ENCODE measurements at places on chromosomes 16 and 17.
A peak's percentile ranks its signal among the peaks of the same experiment; 100 is the strongest.

GRCh38 chr16:85250609-85251223, 138.4 kb upstream of the CIBAR2 start:
- no peak for DNase-seq

DNA sequence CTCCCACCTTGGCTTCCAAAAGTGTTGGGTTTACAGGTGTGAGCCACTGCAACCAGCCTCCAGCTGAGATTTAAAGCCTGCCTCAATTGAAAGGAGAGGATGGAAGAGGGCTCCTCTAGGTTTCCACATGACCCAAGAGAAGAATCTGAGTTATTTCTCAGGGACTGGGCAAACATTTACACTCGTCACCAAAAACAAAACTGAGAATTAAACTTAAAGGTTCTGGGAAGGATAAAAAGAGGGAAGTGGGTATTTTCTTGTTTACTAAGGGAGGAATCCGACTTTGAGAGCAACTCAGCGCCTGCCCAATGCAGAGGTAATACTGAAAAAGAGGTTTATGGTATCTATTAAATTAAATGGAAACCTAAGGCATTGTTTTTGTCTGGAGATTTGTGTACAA, 13.3 kb downstream of the HOXB1 start:
- DNase-seq = no peak

- no peak for DNase-seq
Measured at GRCh38 chr16:86965840-86966550, 351.2 kb downstream of the C16orf95 start.

GRCh38 chr17:9771465-9771864, 19.9 kb downstream of the DHRS7C start:
- no peak for DNase-seq

GRCh38 chr16:84553873-84554399, 49.5 kb upstream of the MEAK7 start:
- no peak for DNase-seq

DNA sequence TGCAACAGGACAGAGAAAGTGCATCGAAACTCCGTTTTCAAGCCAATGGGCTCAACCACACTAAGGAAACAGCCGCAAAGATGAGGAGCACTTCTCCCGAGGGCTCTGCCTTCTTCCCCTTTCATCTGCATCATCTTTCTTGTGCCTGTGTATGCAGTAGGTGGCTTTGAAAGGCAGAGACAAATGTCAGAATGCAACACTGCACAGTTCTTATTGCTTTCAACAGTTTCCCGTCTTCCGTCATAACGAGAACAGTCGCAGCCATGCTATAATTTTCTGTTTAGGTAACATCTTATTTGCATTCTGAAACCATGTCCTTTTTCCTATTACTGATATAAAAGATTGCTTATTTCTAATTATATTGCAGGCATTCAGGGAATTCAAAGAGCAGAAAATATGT, 205.2 kb downstream of the SLC39A11 start:
- no peak for DNase-seq

DNA sequence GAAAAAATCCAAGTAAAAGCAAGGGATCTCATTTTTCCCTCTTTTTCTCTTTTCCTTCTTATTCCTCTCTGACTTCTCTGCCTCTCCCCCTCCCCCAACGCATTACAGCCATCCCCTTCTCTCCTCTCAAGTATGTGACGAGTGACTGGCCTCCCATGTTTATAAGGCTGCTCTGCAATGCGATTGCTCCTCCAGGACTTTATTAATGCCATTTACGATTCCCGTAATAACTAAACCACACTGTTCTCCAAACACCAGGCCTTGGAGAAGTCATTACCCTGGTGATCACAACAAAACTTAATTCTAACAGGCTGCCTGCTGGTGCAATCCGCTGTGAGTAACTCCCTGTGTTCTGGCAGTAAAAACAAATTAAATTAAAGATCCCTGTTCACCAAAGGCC, 88.8 kb downstream of the HS3ST3B1 start:
- no peak for DNase-seq

DNA sequence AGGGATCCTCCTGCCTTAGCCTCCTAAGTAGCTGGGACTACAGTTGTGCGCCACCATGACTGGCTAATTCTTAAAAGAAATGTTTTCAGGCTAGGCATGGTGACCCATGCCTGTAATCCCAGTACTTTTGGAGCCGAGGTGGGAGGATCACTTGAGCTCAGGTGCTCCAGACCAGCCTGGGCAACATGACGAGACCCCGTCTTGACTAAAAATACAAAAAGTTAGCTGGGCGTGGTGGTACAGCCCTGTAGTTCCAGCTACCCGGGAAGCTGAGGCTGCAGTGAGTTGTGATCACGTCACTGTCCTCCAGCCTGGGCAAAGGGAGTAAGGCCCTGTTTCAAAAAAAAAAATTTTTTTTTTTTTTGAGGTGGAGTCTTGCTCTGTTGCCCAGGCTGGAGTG, 173.1 kb downstream of the SEC14L1 start:
- no peak for DNase-seq

- DNase-seq = no peak
Measured at GRCh38 chr16:67963662-67964321, 4.6 kb downstream of the SLC12A4 start.

DNA sequence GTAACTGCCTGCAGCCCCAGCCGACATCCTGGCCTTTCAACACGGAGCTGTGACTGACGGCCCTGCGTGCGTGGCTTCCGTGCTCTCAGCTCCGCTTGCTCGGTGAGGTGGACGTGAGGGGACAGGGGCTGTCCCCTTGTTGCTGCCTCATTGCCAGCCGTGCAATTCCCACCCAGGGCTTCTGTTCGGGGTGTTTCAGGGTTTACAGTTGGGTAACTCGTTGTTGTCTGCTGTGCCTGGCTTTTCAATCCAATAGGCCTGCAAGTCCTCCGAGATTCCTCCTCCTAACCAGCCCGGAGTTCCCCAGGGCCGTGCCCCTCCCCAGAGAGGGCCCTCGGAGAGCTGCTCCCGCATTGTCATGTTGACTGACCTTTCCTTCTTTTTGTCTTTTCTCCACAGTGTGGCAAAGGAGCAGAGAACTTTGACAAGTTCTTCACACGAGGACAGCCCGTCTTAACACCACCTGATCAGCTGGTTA, 31.4 kb upstream of the CACNG5 start:
- DNase-seq = no peak

GRCh38 chr16:67063008-67063407, 34.1 kb downstream of the CBFB start:
- DNase-seq = no peak

- no peak for DNase-seq
Measured at GRCh38 chr16:7714775-7715174, 382.1 kb downstream of the RBFOX1 start.

DNA sequence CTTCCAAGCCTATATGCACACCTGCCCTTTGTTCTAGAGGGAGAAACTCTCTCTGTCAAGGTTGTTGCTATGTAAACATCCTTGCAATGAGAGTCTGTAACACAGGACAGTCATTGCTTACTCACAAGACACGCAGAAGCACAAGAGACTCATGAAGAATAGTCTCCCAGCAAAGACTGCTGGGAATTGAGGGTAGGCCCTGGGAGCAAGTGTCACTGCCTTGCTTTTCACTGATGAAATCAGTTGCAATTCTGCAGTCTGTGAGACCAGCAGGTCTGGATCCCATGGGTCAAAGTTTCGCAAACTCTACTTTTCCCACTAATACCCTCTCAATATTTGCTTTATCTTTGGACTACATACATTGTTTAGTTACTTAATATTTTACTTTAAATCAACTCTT, 177.4 kb downstream of the FTO start:
- DNase-seq = peak; percentile 77

DNA sequence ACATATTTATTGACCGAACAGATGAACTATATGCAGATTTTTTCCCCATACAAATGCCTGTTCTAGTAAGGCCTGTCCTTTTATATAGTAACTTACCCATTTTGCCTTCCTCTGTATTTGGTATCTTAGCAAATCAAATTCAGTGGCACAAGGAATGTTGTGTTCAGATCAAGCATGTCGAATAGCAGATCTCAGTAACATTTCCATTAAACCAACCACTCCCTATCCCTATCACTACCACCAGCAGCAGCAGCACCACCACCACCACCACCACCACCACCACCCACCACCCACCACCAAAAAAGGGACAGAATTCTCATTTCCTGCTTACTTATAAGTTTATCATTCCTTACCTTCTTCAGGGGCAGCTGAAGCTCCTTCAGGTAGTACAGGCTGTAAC, 94.7 kb downstream of the TRIM37 start:
- no peak for DNase-seq

GRCh38 chr17:28946239-28946638, 5.1 kb downstream of the PHF12 start:
- peak; percentile 93 for DNase-seq

DNA sequence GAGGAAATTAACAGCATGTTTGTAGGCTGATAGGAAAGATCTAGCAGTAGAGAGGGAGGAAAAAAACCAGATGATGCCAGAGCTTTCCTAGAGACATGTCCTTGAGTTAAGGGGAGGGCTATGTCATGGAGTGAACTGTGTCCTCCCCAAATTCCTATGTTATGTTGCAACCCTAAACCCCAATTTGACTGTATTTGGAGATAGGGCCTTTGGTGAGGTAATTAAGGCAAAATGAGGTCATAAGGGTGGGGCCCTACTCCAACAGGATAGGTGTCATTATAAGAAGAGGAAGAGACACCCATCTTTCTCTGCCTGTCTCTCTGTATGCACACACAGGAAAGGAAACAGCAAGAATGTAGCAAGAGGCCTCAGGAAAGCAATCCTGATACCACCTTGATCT, 195.3 kb upstream of the AXIN2 start:
- peak; percentile 32 for DNase-seq

DNA sequence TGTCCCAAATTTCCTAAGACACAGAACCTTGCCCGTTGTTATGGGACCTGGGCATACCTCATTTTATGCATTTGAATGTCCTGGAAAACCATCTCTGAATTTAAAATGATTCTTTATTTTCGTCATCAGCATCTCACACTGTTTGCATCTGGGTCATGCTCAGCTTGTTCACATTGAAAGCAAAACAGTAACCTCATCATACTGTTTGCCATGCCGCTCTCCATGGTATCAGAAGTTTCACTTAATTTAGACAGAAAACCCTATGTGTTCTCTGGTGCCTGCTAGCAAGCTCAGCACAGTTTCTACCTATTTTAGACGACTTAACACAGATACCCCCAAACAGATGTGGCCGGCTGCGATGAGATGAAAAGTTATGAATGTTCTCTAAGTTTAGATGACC, 292.1 kb downstream of the SNX29 start:
- peak; percentile 13 for DNase-seq

DNA sequence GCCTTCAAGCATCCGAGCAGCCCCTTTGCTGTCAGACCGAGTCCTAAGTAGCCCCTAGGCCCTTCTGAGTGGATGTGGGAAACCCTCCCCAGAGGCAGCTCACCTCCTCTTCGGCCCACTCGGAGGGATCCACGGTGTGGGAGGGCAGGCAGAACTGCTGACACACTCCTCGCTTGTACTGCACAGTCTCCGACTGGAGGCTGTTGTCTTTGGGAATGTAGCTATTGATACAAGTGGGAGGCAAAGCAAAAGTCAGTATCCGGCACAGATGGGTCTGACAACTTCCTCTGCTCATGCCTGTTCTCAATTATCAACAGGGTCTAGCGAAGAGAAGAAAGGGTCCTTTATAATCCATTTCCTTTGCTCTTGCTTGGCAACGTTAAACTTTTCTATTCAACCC, 25.9 kb upstream of the FOXJ1 start:
- no peak for DNase-seq

DNA sequence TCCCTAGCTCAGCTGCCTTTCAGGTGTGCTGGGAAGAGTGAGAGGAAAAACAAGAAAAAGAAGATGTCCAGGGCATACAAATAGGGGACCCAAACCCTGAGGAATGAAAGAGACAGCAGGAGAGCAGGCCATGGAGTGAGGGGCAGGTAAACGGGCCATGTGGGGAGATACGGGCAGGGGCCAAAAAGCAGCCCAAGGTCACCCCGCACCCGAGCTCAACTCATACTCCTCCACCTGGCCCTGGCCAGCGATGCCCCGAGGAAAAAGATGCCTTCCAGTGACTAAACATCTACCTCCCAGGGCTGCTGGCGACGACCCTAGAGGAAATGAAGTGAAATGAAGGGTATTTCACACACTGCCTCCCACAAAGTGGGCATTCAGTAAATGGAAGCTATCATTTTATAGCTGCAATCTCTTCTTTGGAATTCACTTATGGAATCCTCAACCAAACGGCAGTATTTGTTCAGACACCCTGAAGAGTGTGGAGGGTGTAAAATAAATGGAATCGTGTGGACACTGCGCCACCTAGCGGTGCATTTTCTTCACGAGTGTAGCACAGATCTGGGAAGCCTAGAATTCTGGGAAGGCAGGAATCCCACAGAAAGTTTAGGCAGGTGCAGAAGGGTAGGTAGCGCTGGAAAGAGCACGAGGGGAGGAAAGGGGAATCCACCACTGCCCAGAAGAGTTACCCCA, 14.9 kb downstream of the ELAC2 start:
- DNase-seq = peak; percentile 76

DNA sequence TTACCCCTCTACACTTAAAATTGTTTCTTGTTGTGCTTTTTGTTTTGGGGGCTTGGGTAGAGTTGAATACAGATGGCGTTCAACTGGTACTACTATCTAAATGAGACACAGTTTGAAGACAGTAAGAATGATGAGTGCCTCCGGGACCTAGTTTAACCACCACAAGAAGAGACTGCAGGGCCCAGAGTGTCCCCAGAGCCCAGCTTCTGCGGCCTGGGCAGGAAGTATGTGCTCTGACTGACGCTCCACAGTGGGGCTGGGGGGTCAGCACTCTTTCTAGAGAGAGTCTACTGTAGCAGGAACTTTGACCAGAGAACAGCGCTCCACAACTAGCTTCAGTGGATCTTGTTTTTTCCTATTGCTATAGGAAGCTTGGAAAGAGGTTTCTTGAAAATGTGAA, 174.0 kb downstream of the VPS53 start:
- no peak for DNase-seq

GRCh38 chr17:77730376-77730775, 228.1 kb upstream of the TNRC6C start:
- no peak for DNase-seq
